ENCODE measurements at places on chromosomes 12 and 14. TPM values are rescaled to one million over a fixed set of nuclear protein-coding genes. Genes with fewer than 3 reads are reported as not detected.

DNA sequence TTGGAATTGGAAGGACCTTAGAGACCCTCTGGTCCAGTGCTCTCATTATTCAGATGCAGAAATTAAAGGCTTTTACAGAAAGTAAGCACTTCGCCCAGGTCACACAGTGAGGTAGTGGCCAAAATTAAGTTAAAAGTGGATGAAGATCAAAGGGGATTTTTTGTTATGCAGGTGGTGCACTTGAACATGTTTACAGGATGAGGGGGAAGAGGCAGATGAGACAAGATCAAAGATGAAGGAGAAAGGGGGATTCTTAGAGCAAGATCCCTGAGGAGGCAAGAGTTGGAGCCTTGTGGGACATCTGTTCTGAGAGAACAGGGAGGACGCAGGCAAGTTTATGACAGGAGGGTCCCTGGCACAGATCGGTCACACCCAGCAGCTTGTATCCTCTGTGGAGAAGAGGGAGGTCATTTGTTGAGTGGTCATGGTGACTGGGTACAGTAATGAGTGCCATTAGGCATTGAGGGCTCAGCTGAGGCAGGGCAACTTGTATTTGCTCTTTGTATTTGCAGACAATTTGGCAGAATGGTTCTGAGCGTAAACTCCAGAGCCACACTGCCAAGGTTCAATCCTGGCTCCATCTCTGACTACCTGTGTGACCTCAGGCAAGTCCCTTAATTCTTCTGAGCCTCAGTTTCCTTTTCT is 84.0 kb downstream of the BORCS5 start:
- DNase-seq = no peak

The MYH7 gene
- total RNA-seq = 258 TPM

The WNT1 gene
- total RNA-seq = not detected

The HCAR2 gene
- total RNA-seq = not detected

GRCh38 chr12:3740480-3741231 is 12.3 kb downstream of the CRACR2A start:
- no peak for DNase-seq

The LBHD2 gene
- total RNA-seq = 2.7 TPM

The NEUROD4 gene
- not detected for total RNA-seq

The HOXC6 gene
- 1.6 TPM for total RNA-seq

DNA sequence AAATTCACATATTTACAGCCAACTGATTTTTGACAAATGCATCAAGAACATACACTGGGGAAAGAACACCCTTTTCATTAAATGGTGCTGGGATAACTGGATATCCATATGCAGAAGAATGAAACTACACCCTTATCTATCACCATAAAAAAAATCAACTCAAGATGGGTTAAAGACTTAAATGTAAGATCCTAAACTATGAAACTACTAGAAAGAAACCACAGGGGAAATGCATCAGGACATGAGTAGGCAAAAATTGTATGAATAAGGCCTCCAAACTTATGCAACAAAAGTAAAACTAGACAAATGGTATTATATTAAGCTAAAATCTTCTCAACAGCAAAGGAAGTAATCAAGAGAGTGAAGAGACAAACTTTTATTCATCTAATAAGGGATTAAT is 242.6 kb downstream of the CPNE8 start:
- no peak for DNase-seq

The PTPRQ gene
- total RNA-seq = 0.47 TPM

DNA sequence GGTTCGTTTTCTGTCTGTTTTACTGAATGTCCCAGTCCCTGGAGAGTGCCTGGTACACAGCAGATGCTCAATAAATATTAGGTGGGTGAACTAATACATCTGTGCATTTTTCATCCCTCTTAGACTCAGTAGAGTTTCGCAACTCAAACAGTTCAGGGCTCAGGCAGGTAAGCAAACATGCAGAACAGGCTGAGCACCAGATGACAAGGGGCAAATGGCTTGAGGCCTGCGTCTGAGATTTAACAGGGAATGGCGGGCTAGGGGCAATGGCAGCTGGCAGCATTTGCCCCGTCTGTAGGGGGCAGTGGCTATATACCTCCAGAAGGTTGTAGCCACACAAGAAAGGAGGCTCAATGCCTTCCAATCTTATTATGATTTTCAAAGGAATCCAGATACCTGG is 8.6 kb upstream of the RAN start:
- DNase-seq = no peak

The AEBP2 gene
- total RNA-seq = 18.8 TPM

DNA sequence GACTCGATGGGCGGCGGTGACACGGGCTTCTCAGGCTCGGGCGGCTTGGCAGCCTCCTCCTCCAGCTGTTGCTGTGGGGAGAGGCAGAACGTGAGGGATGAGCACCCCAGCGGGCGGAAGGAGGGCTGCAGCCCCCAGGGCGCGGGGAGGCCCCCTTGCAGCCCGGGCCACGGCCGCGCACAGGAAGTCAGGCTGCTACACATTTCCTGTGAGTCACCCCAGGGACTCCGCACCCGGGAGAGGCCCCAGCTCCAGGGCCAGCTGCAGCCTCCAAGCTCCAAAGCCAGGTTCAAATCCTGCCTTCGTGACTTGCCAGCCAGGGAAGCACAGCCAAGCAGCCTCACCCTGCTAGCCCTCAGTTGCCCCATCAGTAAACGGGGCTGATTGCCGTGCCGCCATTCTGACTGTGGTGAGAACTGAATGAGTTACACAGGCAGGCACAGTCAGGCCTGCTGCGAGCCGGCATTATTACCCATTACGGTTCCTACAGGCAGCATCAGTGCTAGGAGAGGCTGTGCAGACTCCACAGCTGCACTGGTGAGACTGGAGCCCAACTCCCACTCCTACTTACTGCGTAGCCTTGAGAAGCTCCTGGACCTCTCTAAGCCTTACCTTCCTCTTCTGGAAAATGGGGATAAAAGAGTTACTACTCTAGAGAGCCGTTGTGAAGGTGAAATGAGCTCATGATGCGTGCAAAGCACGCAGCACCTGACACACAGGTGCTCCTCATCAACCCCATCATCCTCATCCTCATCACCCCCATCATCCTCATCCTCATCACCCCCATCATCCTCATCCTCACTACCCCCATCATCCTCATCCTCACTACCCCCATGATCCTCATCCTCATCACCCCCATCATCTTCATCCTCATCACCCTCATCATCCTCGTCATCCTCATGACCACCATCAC is 100.9 kb downstream of the NCOR2 start:
- peak; percentile 87 for DNase-seq

DNA sequence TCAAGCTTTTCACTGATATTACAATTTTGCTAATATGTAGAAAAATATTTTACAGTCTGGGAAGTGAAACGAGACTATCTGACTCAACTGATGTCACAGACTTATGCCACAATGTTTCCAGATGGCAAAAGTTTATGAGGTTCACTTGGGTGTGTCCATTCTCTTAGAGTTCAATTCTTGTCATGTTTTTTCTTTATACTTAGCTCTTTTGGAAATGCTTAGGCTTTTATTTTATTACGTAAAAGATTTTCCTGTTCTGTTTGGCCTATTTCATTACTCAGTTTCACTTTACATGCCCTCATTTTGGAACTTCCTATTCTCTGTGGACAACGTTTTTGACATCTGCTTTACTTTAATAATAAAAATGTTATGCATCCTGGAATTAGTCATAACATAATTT is 2.1 kb upstream of the PDZRN4 start:
- DNase-seq = no peak

The KERA gene
- total RNA-seq = not detected

The CAPS2 gene
- total RNA-seq = 10.1 TPM

DNA sequence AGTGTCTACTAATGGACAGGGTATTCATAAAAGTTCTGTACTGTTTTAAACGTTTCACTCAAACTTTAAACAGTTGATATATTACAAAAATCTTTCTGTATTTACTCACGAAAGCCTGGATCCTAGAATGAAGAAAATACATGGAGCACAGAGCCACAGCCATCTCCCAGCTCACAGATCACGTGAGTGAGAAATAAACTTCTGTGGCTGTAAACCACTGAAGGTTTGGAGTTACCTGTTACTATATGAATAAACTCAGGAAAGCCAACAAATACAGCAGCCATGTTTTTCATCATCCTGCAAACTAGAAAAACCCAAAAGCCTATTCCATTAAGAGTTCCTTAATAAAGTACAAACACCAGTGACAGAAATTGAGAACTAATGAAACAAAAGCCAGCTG is 867 bp upstream of the TDG start:
- DNase-seq = no peak

DNA sequence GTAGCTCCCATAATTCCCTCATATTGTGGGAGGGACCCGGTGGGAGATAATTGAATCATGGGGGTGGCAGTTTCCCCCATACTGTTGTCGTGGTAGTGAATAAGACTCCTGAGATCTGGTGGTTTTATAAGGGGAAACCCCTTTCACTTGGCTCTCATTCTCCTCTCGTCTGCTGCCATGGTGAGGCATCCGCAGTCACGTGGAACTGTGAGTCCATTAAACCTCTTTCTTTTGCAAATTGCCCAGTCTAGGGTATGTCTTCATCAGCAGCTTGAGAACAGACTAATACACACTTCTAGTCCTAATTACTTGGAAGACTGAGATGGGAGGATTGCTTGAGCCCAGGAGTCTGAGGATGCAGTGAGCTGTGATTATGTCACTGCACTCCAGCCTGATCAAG is 64.4 kb downstream of the TMX1 start:
- peak; percentile 67 for DNase-seq

GRCh38 chr14:64218344-64219240 is 75.6 kb downstream of the ESR2 start:
- DNase-seq = no peak

DNA sequence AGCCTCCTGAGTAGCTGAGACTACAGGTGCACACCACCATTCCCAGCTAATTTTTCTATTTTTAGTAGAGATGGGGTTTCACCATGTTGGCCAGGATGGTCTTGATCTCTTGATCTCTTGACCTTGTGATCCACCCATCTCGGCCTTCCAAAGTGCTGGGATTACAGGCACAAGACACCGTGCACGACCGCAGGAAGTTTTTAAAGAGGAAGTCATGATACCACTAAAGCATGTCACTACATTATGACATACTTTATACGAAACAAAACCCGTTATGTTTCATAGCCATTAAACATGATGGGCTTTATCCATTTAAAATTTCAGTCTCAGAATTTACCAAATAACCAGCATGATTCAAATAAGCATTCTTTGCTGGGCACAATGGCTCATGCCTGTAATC is 83.8 kb upstream of the DUSP6 start:
- no peak for DNase-seq

The RNU4-1 gene
- not detected for total RNA-seq

GRCh38 chr12:2680676-2681039 is 114.1 kb upstream of the FKBP4 start:
- no peak for DNase-seq

- DNase-seq = no peak
Measured at GRCh38 chr14:69956970-69957369, 77.8 kb downstream of the SMOC1 start.

DNA sequence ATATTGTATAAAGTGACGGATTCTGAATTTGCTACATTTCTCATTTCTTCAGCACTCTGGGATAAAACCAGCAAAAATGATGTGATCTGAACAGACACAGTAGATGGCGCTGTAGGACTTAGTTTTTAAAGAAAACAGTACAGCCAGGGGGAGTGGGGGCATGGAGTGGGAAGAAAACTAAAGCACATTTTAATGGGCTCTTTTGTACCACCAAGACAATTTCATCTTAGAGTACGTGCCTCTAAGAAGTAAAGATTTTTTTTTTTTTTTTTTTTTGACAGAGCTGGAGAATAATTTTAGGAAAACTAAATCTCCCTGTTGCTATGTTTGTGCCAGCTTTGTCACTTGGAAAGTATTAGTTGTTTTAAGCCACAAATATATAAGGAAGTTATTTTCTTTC is 124.4 kb downstream of the RAD51B start:
- peak; percentile 93 for DNase-seq

DNA sequence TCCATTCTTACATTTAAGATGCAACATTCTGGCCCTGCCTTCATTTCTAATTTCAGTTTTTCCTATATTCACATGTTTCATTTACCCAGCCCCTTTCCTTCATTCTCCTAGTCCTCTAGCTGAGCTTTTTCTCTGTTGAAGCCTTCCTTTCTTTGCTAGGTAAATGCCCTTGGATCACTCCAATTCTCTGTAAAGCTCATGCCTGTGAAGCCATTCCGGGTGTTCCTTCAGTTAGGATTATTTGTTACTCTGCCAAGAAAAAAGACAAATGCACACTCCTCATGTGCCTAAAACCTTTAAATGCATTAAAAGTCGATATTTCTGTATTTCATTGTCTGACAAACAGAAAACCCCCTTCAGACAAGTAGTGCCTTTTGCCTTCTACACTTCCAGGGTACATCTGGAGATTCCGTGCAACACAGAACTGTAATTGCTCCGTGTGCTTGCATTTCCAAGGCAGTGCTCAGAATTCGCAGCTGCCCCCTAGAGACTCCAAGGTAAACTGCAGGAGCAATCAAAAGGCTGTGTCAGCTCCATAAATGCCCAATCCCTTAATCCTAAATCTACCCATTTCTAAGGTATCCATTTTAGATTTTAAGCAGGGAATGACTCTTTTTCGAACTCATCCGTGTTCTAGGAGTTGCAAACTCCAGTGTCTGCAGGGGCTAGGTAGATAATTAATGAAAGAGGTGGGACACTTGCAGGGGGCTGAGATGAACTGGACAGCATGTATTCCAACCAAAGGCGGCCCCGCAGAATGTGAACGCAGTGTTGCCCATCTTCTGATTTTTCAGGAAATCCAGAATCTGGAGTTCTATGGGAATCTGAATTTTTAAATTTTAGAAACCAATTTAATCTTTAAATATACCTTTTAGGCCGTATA is 320.2 kb downstream of the GRIN2B start:
- DNase-seq = peak; percentile 47

The RNASE1 gene
- not detected for total RNA-seq

GRCh38 chr12:19301688-19302087 is 137.6 kb upstream of the AEBP2 start:
- no peak for DNase-seq

The SRRM4 gene
- not detected for total RNA-seq

The PROX2 gene
- total RNA-seq = not detected

The SLC6A12 gene
- 0.05 TPM for total RNA-seq

- DNase-seq = peak; percentile 76
Measured at GRCh38 chr12:117367006-117367638, 5.7 kb upstream of the NOS1 start.

GRCh38 chr12:108589028-108589839 is 8.7 kb downstream of the TMEM119 start:
- no peak for DNase-seq

The CISTR gene
- total RNA-seq = not detected

The PTCSC3 gene
- total RNA-seq = not detected

GRCh38 chr12:25376407-25376806 is 125.7 kb upstream of the KRAS start:
- no peak for DNase-seq

DNA sequence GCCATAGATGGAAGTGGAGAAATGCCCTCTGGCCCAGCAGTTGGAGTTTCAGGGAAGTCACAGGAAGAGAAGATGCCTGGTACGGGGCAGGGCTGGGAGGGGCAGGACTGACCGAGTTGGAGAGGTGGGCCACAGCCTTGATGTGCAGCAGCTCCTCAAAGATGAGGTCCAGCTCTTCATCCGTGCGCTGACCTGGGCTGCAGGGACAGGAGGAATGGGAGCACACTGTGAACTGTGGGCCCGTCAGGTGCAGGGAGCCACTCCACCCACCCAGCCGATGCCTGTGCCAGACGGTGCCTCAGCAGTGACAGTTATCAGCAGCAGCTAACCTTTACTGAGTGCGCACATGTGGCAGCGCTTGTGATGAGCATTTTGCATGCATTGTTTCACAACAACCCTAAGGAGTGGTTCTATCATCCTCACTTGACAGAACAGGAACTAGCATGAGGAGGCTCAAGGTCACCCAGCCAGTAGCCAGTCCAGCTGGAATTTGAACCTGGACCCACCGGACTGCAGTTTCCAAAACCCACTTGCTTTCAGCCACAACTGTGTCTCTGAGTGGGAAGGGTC is 8.4 kb downstream of the RAPGEF3 start:
- no peak for DNase-seq

Data from myocyte (in vitro differentiated cells).